Activated B cell treated with CpG ODN at 0.5 μM for 24 hours (primary cell): ENCODE measurements at places on chromosomes 7 and 10.
A peak's percentile ranks its signal among the peaks of the same experiment; 100 is the strongest.

DNA sequence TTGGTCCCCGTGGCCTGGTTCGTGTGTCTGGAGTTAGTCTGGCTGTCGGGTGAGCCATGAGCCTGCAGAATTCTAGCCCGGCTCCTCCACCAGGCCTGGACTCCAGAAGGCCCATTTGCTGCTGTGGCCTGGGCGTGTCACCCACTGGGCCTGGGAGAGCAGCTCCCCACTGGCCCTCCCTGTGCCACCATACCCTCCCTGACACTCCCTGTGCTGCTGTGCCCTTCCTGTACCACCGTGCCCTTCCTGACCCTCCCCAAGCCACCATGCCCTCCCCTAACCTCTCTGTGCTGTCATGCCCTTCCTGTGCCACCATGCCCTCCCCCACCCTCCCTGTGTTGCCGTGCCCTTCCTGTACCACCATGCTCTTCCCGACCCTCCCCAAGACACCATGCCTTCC is 39.1 kb upstream of the DIP2C start:
- no peak for DNase-seq
- no peaks in the 10 kb centered on the region for H3K36me3 ChIP-seq
- no peak overlapping the region for H3K4me3 ChIP-seq
- H3K27ac ChIP-seq, result no peak overlapping the region

DNA sequence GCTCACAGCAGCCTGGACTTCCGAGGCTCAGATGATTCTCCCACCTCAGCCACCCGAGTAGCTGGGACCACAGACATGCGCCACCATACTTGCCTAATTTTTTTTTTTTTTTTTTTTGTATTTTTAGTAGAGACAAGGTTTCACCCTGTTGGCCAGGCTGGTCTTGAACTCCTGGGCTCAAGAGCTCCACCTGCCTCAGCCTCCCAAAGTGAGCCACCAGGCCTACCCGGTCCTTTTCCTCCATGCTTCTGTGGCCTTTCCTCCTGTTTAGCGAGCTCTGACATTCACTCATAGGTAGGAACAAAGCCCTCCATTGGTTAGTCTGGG is 50.1 kb upstream of the SRPK2 start:
- no peak overlapping the region for H3K4me3 ChIP-seq
- no peak overlapping the region for H3K27ac ChIP-seq
- H3K36me3 ChIP-seq, result no peaks in the 10 kb centered on the region
- peaks cover 7% of the 10 kb centered on the region for H3K4me1 ChIP-seq
- DNase-seq, result no peak

GRCh38 chr7:84200859-84201258 is 6.3 kb upstream of the SEMA3A start:
- DNase-seq, result no peak
- H3K4me3 ChIP-seq, result no peak overlapping the region
- H3K4me1 ChIP-seq, result no peaks in the 10 kb centered on the region
- no peaks in the 10 kb centered on the region for H3K36me3 ChIP-seq

- H3K27me3 ChIP-seq, result no peaks in the 10 kb centered on the region
- no peak for DNase-seq
- no peaks in the 10 kb centered on the region for H3K36me3 ChIP-seq
- H3K4me1 ChIP-seq, result no peaks in the 10 kb centered on the region
- H3K27ac ChIP-seq, result no peak overlapping the region
Observed at GRCh38 chr10:81498011-81498551, 376.9 kb upstream of the NRG3 start.

- H3K4me1 ChIP-seq, result peaks cover 10% of the 10 kb centered on the region
- no peaks in the 10 kb centered on the region for H3K36me3 ChIP-seq
- H3K27me3 ChIP-seq, result peaks cover 3% of the 10 kb centered on the region
- DNase-seq, result no peak
- no peak overlapping the region for H3K4me3 ChIP-seq
- H3K27ac ChIP-seq, result no peak overlapping the region
Observed at GRCh38 chr7:141290973-141291372, 217.1 kb downstream of the TMEM178B start.

GRCh38 chr10:6204063-6204340 is 1.3 kb downstream of the PFKFB3 start:
- H3K27ac ChIP-seq, result no peak overlapping the region
- H3K27me3 ChIP-seq, result no peaks in the 10 kb centered on the region
- H3K4me1 ChIP-seq, result peaks cover 37% of the 10 kb centered on the region
- H3K4me3 ChIP-seq, result peak overlapping the region; percentile 97
- DNase-seq, result peak; percentile 61
- H3K36me3 ChIP-seq, result peaks cover 9% of the 10 kb centered on the region

DNA sequence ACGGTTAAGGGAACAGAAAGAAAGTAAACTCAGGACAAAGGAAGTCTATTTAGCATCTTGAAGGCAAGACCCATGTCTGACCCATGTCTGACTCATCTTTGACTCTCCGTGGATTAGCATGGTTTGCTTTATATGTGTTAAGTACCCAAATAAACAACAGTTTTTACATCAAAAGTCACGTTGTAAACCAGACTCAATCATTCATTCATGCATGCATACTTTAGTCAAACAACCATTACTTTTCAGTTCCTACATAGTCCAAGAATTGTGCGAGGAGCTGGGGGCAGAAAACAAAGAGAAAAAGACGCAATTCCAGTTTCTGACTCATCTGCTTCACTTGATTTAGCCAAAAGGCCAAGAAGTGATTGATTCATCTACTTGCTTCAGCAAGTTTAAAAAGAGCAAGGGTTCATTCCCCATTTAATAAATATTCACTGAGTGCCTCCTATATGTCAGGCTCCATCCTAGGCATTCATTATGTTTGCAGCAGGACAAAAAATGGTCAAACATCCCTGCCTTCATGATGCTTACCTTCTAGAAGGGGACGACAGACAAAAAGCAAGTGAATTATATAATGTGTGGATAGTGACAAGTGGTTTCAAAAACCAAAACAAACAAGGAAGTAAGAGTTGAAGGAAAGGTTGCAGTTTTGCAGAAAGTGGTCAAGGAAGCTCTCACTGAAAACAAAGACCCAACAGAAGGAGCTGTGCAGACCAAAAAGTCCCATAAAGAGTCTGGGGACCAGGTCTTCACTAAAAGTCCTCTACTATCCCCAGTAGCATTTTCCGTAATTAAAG is 116.2 kb downstream of the FAM107B start:
- no peaks in the 10 kb centered on the region for H3K36me3 ChIP-seq
- no peak for DNase-seq
- peak overlapping the region; percentile 94 for H3K27ac ChIP-seq
- no peaks in the 10 kb centered on the region for H3K27me3 ChIP-seq
- H3K4me1 ChIP-seq, result peaks cover 94% of the 10 kb centered on the region

DNA sequence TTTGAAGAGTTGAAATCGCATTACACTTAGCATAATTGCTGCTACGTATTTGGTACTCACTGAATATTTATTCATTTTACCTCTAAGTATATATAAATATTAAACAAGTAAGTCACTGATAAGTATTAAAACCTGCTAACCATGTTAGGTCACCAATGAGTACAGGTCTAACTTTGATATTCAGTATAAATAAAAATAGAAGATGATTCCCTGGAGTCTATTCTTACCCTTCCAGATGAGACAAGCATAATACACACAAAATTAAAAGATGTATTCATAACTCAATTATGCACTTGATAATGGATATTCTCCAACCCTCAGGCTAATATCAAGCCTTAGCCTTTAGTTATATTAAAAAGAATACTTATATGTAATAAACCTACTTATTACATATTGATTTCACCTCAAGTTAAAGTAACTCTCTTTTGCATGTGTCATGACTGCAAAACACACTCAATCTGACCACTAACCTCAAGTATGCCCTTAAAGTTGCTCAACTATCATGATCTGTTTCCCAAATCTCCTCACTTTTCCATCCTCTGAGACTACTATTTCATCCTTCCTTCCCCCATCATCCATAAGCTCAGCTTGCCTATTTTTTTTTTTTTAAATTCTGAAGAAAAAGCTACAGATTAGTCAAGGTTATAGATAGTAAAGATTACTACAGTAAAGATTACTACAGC is 46.8 kb downstream of the IPMK start:
- no peak overlapping the region for H3K27ac ChIP-seq
- peaks cover 30% of the 10 kb centered on the region for H3K36me3 ChIP-seq
- no peak overlapping the region for H3K4me3 ChIP-seq
- no peaks in the 10 kb centered on the region for H3K27me3 ChIP-seq
- no peaks in the 10 kb centered on the region for H3K4me1 ChIP-seq

- peak overlapping the region; percentile 83 for H3K27ac ChIP-seq
- peak overlapping the region; percentile 95 for H3K4me3 ChIP-seq
- no peak for DNase-seq
Observed at GRCh38 chr7:88217675-88218428, 2.0 kb downstream of the SRI start.

GRCh38 chr10:46002916-46003693 is 27.3 kb downstream of the NCOA4 start:
- no peak for DNase-seq
- no peaks in the 10 kb centered on the region for H3K4me1 ChIP-seq
- H3K27me3 ChIP-seq, result no peaks in the 10 kb centered on the region
- H3K36me3 ChIP-seq, result peaks cover 89% of the 10 kb centered on the region
- no peak overlapping the region for H3K4me3 ChIP-seq

- H3K27me3 ChIP-seq, result no peaks in the 10 kb centered on the region
- peak overlapping the region; percentile 58 for H3K4me3 ChIP-seq
- no peaks in the 10 kb centered on the region for H3K36me3 ChIP-seq
Observed at GRCh38 chr7:106720641-106721040, 59.7 kb upstream of the CCDC71L start.

DNA sequence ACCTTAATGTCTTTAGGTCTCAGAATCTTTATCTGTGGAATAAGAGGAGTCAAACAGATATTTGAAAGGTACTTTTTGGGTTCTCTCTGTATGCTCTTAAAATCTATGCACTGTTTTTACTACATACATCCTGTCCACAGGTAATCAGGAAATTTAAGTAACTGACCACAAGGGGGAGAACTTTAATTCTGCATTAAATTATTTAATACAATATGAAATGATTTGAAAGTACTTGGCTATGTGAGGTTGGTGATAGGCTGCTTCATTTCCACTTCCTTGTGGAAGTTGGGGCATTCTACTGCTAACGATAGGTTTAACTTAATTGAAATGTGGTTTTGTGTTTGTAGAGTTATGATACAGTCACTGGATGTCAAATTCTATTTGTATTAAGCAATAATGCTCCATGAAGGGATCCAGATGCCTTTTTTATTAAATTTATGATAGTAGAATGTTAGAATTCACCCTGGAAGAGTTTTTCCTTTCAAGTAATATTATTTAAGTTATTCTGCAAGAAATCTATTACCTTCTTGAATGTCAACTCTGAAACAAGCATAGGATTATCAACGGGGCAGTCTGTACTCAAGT is 6.0 kb downstream of the TEX47 start:
- no peak for DNase-seq
- no peaks in the 10 kb centered on the region for H3K4me1 ChIP-seq
- H3K27me3 ChIP-seq, result no peaks in the 10 kb centered on the region

DNA sequence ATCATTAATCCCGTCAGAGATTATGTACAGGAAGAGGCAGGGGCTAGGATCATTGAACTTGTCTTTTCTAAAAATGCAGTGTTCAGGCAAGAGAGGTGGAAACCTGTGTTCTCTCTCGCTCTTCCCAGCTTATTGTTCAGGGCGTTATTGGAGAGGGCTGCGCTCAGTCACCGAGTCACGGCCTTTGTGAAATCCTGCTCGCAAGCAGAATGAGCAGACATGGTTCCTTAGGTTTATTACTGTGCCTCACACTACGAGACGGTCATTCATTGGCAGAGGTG is 631 bp upstream of the PRKRIP1 start:
- H3K4me1 ChIP-seq, result peaks cover 34% of the 10 kb centered on the region
- no peak for DNase-seq
- H3K4me3 ChIP-seq, result peak overlapping the region; percentile 93
- H3K36me3 ChIP-seq, result peaks cover 32% of the 10 kb centered on the region

- no peak overlapping the region for H3K4me3 ChIP-seq
- no peak overlapping the region for H3K27ac ChIP-seq
- H3K4me1 ChIP-seq, result peaks cover 7% of the 10 kb centered on the region
- peaks cover 13% of the 10 kb centered on the region for H3K27me3 ChIP-seq
- no peaks in the 10 kb centered on the region for H3K36me3 ChIP-seq
Observed at GRCh38 chr7:150734254-150734653, 3.0 kb upstream of the GIMAP5 start.

- no peak overlapping the region for H3K4me3 ChIP-seq
- no peak for DNase-seq
- no peak overlapping the region for H3K27ac ChIP-seq
- no peaks in the 10 kb centered on the region for H3K27me3 ChIP-seq
Observed at GRCh38 chr7:30561389-30561788, 33.3 kb upstream of the GARS1 start.

- DNase-seq, result no peak
- peak overlapping the region; percentile 46 for H3K27ac ChIP-seq
- H3K4me1 ChIP-seq, result peaks cover 52% of the 10 kb centered on the region
- H3K27me3 ChIP-seq, result no peaks in the 10 kb centered on the region
- H3K36me3 ChIP-seq, result no peaks in the 10 kb centered on the region
Observed at GRCh38 chr7:50661345-50662040, 96.3 kb upstream of the DDC start.

- peaks cover 30% of the 10 kb centered on the region for H3K4me1 ChIP-seq
- H3K27ac ChIP-seq, result no peak overlapping the region
- DNase-seq, result no peak
Observed at GRCh38 chr7:148419856-148420832, 170.4 kb upstream of the C7orf33 start.

GRCh38 chr7:66630531-66630930 is 1.9 kb downstream of the KCTD7 start:
- peaks cover 17% of the 10 kb centered on the region for H3K36me3 ChIP-seq
- peak overlapping the region; percentile 70 for H3K4me3 ChIP-seq
- no peak for DNase-seq
- H3K27me3 ChIP-seq, result no peaks in the 10 kb centered on the region
- H3K27ac ChIP-seq, result peak overlapping the region; percentile 68

DNA sequence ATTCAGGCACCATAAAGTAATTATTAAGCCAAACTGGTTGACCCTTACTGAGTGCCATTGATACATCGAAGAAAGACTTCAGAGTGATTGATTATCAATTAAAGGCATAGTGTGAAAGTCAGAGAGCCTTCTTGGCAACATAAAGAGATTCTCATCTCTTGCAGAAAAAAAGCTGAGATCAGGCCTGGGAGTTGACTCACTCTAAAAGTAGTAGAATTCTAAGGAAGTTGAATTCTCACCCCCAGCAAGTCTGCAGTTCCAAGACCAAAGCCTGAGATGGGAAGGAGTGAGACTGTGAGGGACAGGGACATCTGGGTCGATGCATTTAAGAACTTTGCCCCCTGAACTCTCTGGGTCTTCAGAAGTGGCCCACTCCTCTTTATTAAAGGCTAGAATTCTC is 21.6 kb upstream of the ERCC6 start:
- H3K36me3 ChIP-seq, result no peaks in the 10 kb centered on the region
- no peak overlapping the region for H3K27ac ChIP-seq
- H3K27me3 ChIP-seq, result peaks cover 21% of the 10 kb centered on the region
- no peak overlapping the region for H3K4me3 ChIP-seq
- no peak for DNase-seq
